BE2C (cell line): ENCODE measurements at places on chromosomes 7 and 10.

DNA sequence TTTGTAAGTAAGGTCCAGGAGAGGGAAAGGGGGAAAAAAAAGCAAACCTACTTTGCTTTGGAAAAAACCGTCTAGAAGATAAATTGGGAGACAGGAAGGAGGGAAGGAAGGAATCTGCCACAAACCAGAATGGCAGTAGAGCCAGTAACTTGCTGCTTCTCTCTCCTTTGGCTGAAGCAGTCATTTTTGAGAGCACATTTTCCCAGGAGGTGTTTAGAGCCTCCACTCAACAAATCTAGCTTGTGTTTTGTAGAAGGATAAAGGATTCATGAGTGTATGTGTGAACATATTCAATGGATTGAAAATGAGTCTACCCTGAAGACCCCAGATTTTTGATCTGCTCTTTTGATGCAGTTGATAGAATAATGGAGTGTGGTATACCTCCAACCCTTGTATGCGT lies 2.6 kb downstream of the NRG3 start:
- no peak for DNase-seq

GRCh38 chr7:70361821-70362220 lies 763.5 kb downstream of the AUTS2 start:
- DNase-seq, result no peak

- DNase-seq, result peak; percentile 54
These were observed 119.1 kb upstream of the HABP2 start for GRCh38 chr10:113433711-113434110.

DNA sequence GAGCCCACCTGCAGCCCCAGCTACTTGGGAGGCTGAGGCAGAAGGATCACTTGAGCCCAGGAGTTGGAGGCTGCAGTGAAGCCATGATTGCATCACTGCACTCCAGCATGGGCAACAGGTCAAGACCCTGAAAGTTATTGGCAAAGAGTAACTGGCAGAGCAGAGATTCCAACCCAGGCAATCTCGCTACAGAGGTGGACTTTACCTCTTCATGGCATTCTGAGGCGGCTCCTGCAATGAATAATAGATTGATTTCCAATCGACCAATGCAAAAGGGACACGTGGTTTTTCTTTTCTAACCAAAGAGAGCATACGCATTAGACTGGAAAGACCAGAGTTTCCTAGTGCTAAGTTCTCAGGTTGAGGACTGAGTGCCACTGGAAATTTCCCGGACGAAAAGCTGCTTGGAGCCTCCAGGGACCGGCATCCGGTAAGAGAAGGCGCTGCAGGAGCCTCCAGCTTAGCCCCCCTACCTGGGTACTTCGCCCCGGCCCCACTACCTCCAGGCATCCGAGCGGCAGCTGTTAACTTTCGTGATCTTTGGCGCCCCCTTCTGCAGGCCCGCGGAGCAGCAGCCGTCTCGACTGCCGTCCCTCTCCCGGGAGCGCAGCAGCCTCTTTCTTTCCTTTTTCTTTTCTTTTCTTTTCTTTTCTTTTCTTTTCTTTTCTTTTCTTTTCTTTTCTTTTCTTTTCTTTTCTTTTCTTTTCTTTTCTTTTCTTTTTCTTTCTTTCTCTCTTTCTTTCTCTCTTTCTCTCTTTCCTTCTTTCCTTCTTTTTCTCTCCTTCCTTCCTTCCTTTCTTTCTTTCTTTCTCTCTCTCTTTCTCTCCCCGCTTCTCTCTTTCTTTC lies 4.1 kb downstream of the MBLAC1 start:
- peak; percentile 86 for DNase-seq
